Panc1 (cell line): ENCODE measurements at places on chromosomes 6 and 20.

DNA sequence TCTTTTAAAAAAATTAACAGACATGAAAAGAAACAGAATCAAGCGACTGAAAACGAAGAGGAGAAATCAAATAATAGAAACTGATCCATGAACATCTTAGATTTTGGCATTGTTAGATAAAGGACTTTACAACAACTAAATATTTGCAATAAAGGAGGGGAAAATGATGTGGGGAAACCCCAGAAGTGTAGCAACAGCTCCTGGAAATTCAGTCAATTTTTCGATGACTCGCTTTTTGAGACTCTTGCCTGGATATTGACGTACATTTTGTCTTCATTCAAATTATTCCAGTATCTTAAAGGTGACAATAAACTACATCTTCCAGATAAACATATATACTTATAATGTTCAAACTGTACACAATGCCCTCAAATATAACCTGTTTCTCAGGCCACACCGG is 44.1 kb downstream of the ADGB start:
- DNase-seq: no peak

GRCh38 chr6:24517659-24518543 is 23.1 kb downstream of the ALDH5A1 start:
- no peak for DNase-seq

DNA sequence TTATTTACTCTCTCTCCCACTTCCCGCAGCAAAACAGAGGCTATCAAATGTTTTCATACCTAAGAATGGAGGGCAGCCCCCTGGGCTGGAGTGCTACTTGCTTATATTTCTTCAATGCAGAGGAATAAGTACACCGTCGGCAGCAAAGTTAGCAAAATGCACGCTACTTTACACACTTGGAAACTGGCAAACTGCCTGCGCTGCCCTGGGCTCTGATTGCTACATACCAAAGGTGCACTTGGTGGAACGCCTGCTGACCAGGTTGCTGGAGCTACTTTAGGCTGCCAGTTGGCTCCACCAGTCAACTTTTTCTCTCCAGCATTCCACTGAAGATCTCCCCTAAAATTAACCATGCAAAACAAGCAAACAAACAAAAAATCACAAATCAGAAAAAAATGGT is 62.4 kb downstream of the PRSS35 start:
- DNase-seq: no peak

GRCh38 chr6:134634966-134635365 is 314.9 kb downstream of the ALDH8A1 start:
- DNase-seq: no peak

- no peak for DNase-seq
Measured at GRCh38 chr6:13985663-13986325, 61.0 kb downstream of the RNF182 start.

DNA sequence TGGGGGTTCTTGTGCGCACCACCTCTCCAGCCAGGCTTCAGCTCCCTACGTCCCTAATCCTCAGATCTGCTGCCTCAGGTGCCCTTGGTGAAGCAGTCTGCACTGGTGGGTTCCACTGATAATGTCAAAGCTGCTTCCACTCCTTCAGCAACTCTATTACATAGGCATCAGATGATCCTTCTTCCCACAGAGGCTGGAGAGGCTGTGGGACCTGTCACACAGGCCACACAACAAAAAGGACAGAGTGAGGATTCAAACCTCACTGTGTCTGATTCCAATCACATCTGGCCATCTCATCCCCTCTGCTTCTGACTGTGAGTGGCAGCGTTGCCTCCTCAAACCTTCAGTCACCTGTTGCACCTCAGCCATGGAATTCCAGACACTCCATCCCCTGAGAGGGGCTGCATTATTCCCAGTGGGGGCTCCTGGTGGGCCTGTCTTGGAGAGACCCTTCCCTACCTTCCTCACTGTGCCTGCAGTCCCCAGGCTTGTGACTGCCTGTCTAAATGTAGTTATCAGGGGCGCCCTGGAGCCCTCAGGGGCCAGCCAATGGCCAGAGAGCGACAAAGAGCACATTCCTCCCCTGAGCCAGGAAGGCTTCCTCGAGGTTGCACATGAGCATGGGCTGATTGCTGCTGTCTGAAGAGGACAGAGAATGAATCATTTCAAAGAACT is 211.4 kb upstream of the ECI2 start:
- no peak for DNase-seq
